Esophagus muscularis mucosa (tissue), 4 donors: ENCODE measurements at places on chromosomes 5 and 9.

DNA sequence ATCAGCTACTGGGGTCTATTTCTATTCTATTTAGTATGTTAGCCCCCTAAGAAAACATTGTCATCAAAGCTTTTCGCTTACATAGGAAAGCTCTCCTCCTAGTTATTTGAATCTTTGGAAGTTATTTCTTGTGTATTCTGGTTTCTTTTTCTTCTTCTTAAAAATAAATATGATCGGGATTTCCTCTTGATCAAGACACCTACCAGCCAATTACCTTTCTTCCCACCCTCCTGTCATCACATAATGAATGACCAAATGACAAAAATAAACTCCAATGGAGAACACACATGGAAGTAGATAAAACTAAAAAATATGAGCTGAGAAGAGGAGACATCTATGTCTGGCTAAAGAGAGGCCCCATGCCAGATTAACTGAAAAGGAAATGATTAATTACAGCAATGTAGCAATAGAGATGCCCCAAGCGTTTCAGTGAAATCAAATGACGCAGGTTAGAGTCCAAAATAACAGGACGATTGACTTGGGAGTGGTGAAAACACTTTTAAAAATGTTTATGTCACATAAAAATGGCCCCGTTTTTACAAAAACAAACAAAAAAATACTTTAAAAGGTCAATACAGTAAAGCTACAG lies 59.5 kb upstream of the PCSK1 start:
- DNase-seq: no peak

DNA sequence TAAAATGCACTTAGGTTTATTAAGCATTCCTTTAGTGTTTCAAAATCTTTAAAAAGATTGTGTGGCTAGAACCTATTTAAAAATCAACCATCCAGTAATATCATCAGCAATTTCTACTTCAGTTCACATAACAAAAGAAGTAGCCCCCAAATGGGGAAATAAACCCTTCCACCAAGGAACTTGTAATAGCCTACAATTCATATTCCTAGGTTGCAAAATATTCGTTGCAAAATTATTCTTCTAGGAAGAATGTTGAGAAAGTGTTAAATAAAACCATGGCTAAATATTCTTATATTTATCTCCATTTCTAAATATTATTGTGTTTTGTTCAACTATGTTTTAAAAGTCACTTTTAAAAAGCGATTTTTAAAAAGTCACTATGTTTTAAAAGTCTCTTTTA lies 177.9 kb upstream of the PRLR start:
- DNase-seq: no peak

DNA sequence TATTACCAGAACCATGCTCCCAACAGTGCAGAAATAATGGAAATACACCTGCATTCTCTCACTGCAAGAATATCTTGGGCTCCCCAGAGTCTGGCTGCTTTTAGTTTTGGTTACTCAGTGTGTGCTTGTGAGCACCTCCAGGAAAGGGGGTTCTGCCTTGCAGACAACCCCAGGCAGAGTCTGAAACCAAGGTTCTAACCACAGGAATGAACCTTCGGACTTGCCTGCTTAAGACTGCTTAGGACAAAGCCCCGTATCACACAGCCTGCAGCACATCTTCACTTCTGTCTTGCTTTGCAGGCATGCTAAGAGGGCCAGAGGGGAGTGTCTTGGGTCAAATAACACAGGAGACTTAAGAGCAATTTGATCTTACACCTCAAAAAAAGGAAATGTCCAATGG lies 94.8 kb upstream of the SPATA31C2 start:
- DNase-seq: no peak

DNA sequence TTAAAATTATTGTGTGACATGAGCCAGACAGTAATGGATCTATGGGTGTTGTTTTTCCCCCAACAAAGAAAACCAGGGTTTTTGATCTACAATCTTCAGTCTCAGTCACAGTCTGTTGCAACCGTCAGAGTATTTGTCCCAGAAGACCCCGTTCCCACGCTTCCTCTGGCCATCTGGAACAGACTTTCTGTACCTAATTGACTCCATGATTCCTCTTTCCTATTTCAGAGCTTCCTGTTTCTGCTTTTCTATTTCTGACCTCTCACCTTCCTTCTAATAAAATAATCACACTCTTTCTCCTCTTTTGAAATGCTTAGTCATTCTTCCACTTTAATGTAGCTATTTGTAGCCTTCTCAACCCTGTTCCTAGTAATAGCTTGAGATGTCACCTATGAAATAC lies 1044.8 kb downstream of the DTWD2 start:
- DNase-seq: no peak

GRCh38 chr5:163916376-163916775 lies 411.0 kb downstream of the MAT2B start:
- DNase-seq: no peak

DNA sequence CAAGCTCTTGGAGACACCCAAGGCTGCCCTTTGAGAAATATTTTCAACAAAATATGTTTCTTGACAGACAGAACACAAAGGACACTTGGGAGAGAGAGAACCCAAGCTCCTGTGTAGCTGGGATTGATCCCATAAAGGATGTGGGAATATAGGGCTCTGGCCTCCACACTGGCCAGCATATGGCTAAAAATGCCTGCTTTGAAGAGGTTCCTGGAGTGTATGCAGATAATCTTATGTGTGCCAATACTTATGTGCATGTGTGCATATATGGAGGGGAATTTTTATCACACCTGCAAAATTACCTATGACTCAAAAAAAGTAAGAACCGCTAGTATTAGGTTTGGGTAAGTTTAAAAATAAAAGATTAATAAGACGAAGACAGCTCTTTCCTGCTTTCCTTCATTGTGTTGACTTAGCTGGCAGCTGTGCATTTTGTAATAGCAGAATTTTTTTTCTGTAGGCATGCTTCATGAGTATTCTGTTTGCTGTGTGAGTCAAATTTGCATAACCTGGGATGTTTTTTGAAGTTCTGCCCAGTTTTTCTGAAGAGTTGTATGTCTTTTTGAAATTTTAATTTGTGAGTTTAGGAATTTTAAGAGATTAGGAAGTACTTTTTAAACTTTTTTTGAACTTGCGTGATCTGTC lies 42.6 kb downstream of the HACD4 start:
- DNase-seq: no peak

- DNase-seq: no peak
These were observed 5.5 kb downstream of the ANXA2R start for GRCh38 chr5:43034591-43034968.

DNA sequence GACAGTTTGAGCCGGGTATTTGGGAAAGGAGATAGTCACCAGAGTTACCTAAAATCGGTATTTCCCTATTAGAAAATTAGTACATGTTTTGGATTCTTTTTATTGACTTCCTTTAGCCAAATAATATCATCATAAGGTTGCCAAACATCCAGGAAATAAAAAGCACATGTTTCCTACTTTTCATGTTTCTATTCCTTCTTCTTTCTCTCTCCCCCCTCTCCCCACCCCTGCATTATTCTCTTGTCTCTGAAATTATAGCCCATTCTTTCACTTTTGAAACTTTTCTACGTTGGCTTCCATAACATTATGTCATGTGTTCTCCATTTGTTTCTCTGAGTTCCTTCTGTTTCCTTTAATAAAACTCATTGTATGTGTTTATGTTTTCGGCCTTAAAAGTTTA lies 161.9 kb downstream of the ALDH1A1 start:
- DNase-seq: no peak

GRCh38 chr5:60274747-60275146 lies 381.2 kb upstream of the PDE4D start:
- DNase-seq: no peak

GRCh38 chr9:107119735-107120134 lies 163.3 kb upstream of the RAD23B start:
- DNase-seq: no peak

GRCh38 chr9:4579001-4579400 lies 83.1 kb upstream of the PLPP6 start:
- no peak for DNase-seq

- no peak for DNase-seq
These were observed 64.4 kb upstream of the SPATA31E1 start for GRCh38 chr9:87818308-87818707.

DNA sequence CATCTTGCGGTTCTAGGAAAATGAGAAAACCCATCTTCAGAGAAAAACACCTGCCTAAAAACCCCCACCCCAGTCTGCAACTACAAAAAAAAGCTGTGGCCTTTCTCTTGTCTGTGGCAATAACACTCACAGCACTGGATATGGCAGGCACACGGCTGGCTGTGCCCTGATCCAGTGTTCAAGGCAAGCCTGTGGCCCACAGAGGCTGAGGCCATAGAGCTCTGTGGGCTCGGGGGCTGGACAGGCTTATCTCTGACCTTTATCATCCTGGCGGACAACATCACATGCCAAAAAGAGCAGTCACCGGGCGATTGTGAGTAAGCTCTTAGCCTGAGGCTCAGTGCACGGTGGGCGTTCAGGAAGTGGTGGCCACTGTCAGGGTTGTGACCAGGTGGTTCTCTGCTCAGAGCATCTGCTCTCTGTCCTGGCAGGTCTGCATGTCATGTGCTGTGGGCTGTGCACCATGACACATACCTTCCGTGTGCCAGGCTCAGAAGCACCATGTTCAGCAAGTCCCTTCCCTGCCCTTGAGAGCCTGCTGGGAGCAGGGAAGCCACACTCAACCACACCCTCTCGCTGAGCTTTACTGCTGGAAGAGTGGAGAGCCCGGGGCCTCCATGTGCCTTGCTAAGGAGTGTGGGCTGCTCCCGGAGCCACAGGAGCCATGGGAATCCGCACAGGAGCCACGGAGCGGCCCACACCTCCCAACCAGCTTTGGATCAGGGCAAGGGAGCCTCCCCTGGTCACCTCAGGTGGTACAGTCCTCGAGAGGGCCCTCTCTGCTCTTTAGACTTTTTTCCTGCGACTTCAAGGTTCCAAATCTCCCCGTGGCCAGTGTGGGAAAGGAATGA lies 34.6 kb upstream of the WDR38 start:
- DNase-seq: no peak

- DNase-seq: no peak
These were observed 156.9 kb downstream of the C9orf50 start for GRCh38 chr9:129463994-129464393.

DNA sequence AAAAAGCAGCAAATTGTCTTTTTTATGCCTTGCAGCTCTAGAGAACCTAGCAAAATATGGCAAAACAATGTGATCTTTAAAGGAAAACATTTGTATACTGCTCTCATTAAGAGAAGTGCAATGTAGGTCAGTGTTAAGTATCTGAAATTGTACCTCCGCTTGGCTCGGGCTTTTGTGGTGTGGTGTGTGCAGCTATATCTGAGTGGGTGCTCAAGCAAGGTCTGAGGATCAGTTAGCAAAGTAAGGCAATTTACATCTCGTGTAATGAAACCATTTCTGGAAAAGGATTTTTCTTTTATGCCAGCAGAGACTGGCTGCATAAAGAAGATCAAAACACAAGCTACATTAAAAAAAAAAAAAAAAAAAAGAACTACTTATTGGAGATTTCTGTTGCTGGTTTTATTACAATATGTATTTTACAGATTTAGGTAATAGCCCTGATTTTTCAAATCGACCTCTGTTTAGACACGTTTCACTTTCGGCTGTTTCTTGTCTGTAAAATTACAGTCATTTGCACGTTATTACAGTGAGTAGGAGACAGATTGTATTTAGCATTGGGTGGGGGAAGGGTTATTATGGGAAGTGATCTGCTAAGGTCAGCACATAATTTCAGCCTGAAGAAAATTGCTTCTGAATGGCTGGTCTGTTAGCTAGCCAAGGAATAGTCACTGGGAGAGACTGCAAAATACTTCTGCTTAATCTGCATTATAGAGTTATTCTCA lies 7.9 kb upstream of the ZNF608 start:
- DNase-seq: no peak

DNA sequence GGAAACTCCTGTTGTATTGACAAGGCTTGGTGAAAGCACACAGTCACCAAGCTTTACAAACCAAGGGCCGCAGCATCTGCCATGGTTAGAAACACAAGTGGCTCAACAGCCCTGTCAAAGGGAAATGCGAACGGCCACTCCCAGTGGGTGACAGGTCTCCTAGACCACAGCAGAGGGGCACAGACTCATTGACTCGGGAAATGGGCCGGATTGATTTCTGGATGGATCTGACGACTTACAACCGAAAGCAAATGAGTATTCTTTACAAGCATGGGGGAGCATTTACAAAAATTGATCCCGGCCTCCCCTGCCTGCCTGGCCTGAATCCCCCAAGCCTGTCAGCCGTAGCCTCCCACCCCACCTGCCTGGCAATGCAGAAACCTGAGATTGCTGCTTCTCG lies 48.2 kb downstream of the ADAMTS2 start:
- DNase-seq: no peak

- no peak for DNase-seq
These were observed 59.3 kb downstream of the COMMD10 start for GRCh38 chr5:116144103-116144502.

DNA sequence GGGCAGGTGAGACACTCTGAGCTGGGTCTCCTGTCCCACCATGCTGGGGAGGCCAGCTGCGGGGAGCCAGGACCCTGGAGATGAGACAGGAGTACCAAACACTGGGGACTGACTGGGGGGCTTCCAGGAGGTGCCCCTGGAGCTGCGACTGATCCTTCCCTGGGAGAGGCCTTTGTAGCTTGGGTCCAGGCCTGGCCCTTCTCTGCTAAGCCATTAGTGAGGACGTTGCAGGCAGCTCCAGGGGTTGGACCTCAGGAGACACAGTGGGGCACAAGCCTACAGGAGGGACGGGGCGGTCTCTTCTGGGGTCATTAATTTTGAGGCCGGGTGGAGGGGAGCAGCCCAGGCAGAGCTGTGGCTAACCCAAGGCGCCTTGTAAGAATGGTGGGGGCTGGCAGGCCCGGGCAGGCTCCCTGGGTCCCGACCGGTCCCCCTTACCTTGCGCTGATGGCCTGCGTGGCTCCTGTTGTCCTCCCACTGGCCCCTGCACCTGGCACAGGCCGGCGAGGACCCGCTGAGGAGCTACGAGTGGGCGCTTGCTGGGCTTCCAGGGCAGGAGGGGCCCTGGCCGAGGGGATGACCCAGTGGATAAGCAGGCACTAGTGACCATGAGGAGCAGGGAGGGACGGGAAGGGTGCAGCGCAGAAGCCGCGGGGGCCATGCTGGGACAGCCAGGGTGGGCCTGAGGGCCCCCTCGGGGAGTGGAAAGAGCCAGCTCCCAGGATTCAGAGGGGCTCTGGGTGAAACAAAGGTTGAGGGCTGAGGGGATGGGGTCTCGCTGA lies 5.1 kb downstream of the MRPS2 start:
- no peak for DNase-seq

DNA sequence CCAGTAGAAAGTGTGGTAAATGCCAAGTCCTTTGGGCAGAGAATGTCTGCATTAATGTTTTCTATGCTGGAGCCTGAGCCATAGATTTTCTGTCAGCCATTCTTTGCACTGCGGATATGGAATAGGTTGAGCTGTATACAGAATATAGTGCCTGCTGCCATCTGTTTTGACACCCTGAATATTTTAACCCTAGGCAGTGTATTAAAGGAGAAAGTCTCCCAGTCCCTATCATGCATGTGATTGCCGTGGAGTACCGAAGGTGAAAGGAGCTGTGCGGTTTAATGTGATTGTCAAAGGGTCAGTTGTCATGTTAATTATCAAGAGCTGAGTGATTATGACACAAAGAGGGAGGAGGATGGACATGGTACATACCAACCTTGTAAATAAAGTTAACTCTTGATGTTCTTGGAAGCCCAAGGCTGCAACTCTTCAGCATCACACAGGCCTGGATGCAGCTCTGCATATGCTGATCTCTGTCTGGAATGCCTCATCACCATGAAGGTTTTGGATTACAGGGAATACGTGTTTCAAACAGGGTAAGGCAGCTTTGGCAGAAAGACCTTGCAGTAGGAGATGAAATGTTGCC lies 247.1 kb upstream of the ELAVL2 start:
- no peak for DNase-seq

- DNase-seq: no peak
These were observed 42.3 kb upstream of the LPCAT1 start for GRCh38 chr5:1565737-1566734.
